ENCODE measurements at places on chromosomes 16 and 17. TPM values are rescaled to one million over a fixed set of nuclear protein-coding genes. Genes with fewer than 3 reads are reported as not detected.

HSPB9 gene
- total RNA-seq: not detected

ZSCAN10 gene
- not detected for total RNA-seq

GP1BA gene
- 0.18 TPM for total RNA-seq

DNA sequence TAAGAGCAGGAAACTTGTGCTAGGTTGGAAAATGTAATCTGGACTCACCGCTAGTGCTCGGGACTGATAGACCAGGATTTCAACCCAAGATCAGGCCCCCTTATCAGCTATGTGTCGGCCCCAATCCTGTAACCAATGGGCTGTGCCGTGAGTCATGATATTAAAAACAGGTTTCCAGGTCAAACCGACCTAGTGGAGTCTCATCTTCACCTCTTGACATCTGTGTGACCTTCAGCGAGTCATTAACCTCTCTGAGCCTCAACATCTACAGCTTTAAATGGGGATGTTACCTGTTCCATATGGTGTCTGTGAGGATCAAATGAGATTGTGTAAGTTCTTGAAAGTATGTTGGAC is 512 bp downstream of the PMM2 start:
- H3K36me3 ChIP-seq: peaks cover 15% of the 10 kb centered on the region
- H3K27me3 ChIP-seq: no peaks in the 10 kb centered on the region

DNA sequence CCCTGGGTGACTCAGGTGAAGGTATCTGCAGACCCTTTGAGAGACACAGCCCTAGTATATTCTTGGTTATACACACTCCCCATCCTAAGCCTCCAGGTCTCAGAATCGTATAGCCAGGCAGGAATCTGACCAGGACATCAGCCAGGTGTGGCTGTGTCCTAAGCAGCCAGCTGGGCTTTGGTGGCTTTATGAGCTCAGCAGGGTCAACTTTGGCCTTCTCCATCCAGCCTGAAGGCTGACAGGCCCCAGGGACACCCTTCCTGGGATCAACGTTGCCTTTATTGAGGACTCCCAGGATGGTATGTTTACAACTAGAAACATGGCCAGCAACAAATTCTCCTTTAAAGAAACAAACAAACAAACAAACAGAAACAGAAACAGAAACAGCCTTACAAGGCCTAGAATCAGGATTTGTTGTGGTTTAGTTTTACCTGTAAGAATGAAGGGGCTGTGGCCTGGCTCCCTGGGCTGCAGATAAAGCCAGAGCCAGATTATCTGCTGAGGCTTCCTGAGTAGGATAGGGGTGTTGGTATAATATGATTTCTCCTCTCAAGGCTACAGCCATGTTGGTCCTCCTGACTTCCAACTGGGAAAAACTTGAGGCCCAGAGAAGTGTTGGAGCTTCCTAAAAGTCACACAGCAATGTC is 8.5 kb downstream of the KIF19 start:
- no peaks in the 10 kb centered on the region for H3K4me1 ChIP-seq
- no peaks in the 10 kb centered on the region for H3K36me3 ChIP-seq
- no peak for DNase-seq
- H3K27me3 ChIP-seq: no peaks in the 10 kb centered on the region
- H3K4me3 ChIP-seq: no peak overlapping the region

GRCh38 chr16:56294579-56294978 is 103.3 kb downstream of the GNAO1 start:
- H3K27me3 ChIP-seq: no peaks in the 10 kb centered on the region
- H3K4me1 ChIP-seq: no peaks in the 10 kb centered on the region
- no peaks in the 10 kb centered on the region for H3K36me3 ChIP-seq
- no peak overlapping the region for H3K27ac ChIP-seq
- DNase-seq: no peak
- no peak overlapping the region for H3K4me3 ChIP-seq

GRCh38 chr16:58205276-58206036 is 7.5 kb upstream of the CSNK2A2 start:
- no peak for DNase-seq
- H3K4me3 ChIP-seq: no peak overlapping the region
- H3K36me3 ChIP-seq: no peaks in the 10 kb centered on the region

CD300LG gene
- total RNA-seq: 1.1 TPM

DNA sequence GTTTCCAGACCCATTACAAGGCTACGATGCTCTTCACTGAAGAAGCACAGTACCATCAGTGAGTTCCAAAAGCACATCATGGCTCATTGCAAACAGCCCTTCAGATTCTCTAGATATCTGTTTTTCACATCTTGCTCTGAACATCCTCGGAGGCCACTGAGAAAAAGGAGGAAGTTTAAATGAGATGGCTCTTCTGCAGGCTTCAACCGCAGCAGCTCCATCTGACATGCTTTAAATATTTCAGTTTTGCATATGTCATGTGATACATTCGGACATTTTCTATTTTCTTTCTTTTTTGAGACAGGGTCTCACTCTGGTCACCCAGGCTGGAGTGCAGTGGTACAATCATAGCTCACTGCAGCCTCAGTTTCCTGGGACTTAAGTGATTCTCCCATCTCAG is 396.8 kb downstream of the NPIPA8 start:
- no peaks in the 10 kb centered on the region for H3K36me3 ChIP-seq
- H3K27me3 ChIP-seq: no peaks in the 10 kb centered on the region
- H3K4me3 ChIP-seq: no peak overlapping the region

ARHGAP44 gene
- total RNA-seq: 37.5 TPM

DNA sequence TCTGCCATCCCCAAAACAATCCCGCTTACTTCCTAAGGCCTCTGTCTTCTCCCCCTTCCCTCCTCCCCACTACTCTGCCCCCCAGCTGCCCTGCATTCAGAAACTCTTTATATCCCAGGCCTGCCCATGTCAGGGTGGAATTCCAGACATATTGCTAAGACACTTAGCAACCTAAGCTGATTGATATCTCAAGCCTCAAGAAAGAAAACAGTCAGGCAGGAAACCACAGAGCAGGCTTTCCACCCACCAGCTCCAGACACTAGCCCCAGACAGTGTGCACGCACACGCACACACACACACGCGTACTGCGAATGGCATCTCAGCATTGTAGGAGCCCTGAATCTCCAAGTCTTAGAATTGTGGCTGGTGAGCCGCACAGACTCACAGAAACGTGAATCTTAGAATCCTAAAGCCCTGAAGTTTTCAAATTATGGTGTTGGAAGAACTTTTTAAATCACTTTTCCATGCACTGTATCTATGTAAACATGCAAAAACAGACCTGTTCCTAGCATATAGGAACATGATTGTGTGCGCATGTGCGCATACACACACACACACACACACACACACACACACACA is 8.8 kb upstream of the LPCAT2 start:
- H3K36me3 ChIP-seq: no peaks in the 10 kb centered on the region
- H3K4me3 ChIP-seq: no peak overlapping the region
- H3K27me3 ChIP-seq: no peaks in the 10 kb centered on the region
- DNase-seq: peak; percentile 53
- H3K4me1 ChIP-seq: no peaks in the 10 kb centered on the region
- no peak overlapping the region for H3K27ac ChIP-seq

Measured in lung (tissue), 17 donors.